ENCODE measurements at places on chromosomes 3 and 15.

DNA sequence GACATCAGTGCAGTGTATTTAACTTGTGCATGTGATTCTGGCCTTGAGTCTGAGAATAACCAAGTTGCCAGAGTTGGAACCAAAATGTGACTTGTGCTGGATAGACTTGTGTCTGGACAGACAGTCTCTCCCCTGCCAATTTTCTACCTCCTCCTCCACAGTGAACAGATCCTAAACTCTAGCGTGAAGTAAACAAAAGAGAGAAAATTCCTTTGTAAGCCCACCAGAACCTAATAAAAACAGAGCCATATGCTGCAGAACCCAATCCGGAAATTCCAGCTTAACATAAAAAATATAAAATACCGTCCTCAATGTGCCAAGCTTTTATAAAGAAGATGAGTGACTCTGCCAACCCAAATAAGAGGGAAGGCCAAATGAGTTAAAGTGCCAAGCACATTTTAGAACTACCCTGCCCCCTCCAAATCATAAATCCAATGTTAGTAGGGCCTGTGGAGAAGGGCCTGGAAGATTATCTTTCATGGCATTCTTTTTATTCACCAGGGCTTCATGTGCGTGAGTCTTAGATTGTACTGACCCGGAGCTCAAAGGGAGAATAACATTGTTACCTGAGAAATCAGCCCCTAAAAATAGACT, 344.6 kb upstream of the PROK2 start:
- no peak for DNase-seq

DNA sequence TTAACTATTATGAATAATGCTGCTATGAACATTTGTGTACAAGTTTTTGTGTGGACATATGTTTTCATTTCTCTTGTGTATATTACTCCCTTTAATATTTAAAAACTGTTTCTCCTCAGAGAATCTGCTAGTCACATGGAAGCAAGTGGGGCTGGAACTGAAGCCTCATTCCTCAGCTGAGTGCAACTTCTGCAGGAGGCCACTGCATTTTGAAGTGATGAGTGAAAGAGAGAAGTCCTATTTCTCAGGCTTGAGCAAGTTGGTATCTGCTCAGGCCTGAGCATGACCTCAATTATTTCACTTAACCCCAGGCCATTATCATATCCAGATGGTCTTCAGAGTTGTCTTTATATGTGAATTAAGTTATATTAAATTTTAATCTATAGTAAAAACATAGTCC, 11.5 kb downstream of the TLR9 start:
- peak; percentile 48 for DNase-seq

DNA sequence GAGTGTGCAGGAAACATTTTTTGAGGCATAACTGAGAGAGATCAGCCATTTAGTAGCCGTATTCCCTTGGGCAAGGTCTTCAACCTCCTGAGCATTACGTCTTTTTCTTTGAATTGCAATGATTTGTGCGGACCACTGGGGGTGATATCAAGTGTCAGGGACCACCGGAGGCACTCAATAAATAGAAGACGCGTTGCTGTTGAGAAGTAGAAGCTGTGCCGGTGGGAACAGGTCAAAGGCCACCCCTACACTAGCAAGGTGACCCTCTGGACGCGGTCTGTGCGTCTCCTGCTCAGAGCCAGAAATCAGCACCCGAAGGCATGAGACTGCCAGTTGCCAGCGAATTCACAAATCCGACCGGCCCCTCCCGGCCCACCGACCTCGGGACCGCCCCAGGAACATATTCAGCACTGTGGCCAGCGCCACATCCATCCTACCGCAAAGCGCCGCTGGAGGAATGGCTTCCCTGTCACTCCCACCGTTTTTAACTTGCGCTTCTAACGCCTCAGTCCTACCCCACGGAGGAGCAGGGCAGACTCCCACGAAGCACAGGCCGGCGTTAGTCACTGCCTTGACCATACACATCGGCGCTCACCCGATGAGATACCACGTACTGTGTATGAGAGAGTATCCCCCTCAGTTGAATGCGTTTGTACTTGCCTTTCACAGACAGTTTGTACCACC, 1.4 kb upstream of the GHSR start:
- DNase-seq: peak; percentile 53

DNA sequence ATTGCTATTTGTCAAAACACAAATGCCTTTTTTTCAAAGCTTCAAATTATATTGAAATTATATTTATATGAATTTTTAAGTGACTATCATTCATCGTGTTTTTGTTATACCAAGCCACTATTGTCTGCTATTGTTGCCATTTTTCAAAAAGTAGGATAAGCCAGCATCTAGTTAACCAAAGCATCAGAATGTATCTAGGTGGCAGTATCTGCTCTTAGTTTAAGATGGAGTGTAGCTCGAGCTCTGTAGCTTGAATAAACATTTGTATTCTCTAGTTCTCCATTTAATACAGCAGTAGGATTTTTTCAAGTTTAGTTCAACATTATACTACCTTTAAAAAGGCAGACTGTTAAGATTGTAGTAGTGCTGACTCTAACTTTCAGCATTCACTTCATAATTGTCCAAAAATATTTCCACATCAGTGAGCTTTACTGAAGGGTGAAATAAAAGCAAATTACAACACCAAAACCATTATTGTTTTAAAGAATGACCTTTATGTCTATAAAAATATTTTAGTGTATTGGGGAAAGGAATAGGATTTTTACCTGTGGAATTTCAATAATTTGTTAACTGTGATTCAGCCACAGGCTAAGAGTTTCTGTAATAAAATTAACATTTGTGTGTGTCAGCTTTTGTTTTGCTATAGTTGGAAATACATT, 19.6 kb upstream of the C15orf61 start:
- DNase-seq: no peak

DNA sequence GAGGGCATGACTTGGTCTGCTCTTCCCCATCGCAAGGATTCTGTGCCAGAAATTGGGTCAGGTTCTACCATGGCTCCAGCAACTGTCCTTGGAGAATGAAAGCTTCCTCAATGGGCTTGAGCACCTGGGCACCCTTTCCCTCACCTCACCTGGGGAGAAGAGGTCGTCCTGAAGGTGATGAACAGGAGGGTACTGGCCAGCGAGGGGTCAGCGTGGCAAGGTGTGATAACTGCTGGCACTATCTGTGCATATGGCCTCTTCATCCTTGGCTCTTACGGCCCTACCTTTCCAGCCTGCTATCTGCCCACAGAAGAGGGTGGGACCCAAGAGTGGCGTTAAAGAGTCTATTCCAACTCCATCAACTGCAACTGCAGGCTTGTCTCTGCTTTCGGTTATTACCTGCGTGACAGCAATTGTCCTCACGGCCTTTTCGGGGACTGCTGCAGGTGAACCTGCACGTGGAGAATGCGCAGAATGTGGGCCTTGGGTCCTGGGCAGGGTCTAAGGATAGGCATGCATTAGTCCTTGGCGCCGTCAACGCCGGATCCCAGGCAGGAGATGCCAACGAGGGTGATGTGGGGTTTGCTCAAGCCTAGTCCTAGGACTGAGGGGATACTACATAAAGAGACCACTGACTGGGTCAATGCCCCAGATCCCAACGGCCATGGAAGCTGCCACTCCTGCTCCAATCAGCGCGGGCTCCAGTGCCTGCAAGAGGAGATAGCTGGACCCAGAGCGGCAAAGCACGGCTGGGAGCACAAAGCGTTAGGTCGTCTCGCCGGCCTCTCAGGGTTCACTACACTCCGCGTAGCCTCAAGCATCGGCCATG, 625 bp upstream of the RBM15B start:
- no peak for DNase-seq

DNA sequence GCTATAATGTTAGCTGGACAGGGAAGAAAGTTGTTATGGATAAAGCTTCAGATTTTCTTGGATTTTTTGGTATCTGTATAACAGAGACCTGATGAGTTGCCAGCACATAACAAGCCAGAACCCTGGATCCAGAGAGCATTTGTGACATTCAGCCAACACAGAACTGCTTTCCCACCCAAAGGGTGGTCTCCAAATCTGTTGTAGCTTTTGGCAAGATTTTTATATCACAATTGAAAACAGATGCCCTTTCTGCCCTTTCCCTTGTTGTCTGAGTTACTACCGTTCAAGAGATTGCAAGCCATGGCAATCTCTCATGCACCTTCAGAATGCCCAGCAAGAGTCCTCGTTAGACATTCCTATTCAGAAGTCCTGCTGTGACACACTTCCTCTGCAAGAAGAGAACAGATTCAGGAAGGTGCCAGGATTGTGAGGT, 107.6 kb upstream of the FGF7 start:
- DNase-seq: no peak

- DNase-seq: no peak
Measured at GRCh38 chr3:24502690-24503089, 8.0 kb upstream of the THRB start.

- no peak for DNase-seq
Measured at GRCh38 chr3:14376348-14377043, 25.9 kb upstream of the SLC6A6 start.

- no peak for DNase-seq
Measured at GRCh38 chr3:160828880-160829279, 72.8 kb downstream of the PPM1L start.

- DNase-seq: peak; percentile 5
Measured at GRCh38 chr15:25733036-25733855, 129.9 kb downstream of the ATP10A start.

- no peak for DNase-seq
Measured at GRCh38 chr15:44782516-44782915, 46.2 kb downstream of the TRIM69 start.

GRCh38 chr3:46942076-46942475, 34.5 kb downstream of the CCDC12 start:
- DNase-seq: no peak

DNA sequence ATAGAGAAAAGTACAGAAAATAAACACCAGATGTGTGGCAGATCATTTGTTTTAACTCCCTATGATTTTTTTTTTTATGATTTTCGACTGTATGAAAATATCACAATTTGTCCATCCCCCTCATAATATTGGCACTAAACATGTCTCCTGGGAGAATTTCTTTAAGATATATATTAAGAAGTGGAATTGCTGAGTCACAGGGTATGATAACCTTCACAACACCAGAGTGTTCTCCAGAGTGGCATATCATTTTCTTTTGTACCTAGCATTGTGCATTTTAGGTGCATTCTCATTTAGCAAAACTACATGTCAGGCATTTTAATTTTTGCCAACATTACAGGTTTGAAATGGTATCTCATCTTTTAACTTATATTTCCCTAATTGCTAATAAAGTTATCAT, 170.9 kb downstream of the FRMD5 start:
- no peak for DNase-seq

DNA sequence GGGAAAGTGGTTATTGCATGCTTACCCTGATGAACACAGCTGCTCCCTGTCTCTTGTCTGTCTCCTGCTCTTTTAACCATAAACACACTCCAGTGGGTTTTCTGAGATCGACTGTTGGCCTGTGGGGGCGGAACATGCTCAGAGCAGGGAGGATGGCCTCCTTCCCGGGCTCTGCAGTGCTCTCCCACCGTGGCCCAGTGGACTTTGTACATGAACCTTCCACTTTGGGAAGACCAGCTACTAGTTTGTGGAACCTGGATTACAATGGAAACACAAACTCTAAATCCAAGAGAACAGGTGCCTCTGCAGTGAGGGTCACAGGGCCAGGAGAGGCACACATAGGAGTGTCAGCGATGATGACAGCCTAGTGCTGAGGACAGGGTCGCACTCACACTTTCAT, 56.5 kb downstream of the KLF13 start:
- DNase-seq: no peak

- DNase-seq: no peak
Measured at GRCh38 chr15:40286061-40286532, 3.2 kb upstream of the ANKRD63 start.
